ENCODE measurements at places on chromosomes 13 and 19.

GRCh38 chr13:32495429-32495828 lies 43.2 kb downstream of the N4BP2L2 start:
- DNase-seq: no peak

GRCh38 chr19:2251106-2252054 lies 2.3 kb downstream of the AMH start:
- DNase-seq: peak; percentile 43

DNA sequence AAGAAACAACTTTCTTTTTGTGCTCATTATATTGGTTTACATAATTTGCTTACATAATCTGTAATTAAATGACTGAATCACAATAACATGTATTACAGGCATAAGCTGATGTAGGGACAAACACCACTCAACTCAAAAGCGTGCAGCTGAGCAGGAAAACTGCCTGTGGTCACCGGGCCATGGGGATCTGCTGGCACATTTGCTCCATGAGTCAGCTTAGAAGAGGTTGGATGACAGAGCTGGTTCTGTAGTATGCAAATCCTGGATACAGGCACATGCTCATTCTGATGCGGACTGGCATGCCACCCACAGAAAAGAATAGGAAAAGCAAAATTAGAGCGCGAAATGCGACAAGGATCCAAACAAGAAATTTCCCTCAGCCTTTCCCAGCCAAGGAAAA lies 128.6 kb downstream of the USP12 start:
- DNase-seq: peak; percentile 72

- no peak for DNase-seq
Observed at GRCh38 chr13:43933378-43933777, 53.7 kb downstream of the LACC1 start.

DNA sequence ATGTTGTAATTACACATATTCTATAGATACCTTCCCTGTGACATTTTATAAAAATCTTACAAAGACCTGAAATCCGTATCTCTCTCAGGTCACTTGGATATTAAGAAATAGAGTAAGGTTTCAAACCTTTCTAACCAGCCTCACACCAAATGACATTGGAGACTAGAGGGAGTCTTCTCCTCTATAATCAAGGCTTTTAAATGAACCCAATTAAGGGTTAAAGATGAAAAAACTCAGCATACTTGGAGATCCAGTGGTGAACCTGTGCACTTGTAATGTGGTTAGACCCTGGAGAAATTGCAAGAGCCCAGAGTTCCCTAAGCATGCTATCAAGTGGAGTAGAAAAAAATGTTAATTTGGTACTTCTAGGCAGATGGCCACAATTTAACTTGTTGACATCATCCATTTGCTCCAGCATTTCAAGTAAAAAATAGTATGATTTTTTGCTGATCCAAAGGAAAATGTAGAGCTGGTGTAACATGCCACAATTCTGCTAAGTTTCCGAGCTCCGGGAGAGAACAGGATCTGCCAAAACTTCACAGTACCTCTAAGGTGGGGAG lies 554.1 kb upstream of the MIR17HG start:
- no peak for DNase-seq

- DNase-seq: no peak
Observed at GRCh38 chr13:99774644-99775043, 196.9 kb downstream of the ZIC5 start.

DNA sequence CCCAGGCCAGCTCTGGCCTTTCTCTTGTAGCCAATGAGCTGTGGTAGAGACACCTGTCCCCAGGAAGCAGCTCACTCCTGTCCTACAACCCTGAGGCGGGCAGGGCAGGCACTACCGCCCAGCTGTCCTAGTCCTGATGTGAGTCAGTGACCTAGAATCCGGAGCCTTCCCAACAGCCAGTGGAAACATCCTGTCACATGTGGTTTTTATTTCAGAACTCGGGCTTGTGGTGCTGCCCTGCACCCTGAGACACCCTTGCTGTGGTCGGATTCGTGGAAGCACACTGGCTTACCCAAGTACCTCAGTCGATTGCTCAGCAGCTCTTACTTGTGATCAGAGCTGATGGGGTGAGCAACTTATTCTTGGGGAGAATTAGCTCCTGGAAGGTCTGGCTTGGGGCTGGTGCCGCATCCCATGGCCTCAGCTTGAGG lies 83.6 kb upstream of the ARHGEF7 start:
- DNase-seq: no peak
